HT1080 (cell line): ENCODE measurements at places on chromosomes 6 and 20.

DNA sequence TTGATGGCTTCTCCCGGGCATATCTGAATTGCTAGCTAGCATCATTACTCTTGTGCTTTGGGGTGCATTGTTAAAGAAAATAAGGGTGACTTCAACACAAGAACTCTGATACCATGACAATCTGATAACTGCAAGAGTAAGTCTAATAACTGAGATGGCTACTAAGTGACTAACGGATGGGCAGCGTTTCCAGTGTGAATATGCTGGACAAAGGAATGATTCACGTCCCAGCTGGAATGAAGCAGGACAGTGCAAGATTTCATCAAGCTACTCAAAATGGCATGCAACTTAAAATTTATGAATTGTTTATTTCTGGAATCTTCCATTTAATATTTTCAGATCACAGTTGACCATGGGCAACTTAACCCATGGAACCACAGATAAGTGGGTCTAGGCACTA, 31.7 kb downstream of the MOXD1 start:
- peak; percentile 67 for DNase-seq

DNA sequence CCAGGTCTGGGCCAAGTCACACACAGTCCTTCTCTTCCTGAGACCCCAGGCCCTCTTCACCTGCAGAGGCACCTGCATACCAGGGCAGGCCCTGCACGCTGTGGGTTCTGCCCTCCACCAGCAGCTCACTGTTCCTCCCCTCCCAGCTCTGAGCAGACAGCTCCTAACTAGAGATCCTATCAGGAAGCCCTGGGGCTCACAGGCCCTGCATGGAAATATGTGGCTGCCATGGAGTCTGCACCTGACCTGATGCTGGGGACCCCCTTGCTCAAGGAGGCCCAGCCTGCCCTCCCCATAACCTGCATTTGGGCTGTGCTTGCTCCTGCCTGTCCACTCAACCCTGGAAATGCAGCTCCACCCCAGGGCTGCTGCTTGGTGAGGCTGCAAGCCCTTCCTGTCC, 14.6 kb upstream of the HLA-G start:
- DNase-seq, result no peak

DNA sequence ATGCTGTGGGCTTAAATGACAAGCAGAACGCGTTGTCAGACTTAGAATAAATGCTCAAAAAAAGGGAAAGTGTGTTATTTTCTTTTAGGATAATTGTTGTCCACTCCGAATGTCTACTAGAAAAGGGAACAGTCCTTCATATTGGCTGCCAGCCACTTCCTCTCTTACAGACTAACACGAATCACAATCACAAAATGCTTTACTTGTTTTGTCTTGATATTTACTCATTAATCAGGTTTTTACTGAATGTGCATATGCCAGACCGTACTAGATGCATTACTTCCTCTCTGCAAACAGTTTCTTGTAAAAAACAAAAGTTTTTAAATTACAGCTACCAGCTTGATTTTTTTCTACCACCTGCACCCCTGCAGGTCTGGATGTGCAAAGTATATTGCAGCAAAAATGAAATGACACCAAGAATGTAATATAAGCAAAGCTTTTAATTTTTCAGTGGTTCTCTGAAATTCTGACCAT, 821 bp downstream of the DHX35 start:
- no peak for DNase-seq

DNA sequence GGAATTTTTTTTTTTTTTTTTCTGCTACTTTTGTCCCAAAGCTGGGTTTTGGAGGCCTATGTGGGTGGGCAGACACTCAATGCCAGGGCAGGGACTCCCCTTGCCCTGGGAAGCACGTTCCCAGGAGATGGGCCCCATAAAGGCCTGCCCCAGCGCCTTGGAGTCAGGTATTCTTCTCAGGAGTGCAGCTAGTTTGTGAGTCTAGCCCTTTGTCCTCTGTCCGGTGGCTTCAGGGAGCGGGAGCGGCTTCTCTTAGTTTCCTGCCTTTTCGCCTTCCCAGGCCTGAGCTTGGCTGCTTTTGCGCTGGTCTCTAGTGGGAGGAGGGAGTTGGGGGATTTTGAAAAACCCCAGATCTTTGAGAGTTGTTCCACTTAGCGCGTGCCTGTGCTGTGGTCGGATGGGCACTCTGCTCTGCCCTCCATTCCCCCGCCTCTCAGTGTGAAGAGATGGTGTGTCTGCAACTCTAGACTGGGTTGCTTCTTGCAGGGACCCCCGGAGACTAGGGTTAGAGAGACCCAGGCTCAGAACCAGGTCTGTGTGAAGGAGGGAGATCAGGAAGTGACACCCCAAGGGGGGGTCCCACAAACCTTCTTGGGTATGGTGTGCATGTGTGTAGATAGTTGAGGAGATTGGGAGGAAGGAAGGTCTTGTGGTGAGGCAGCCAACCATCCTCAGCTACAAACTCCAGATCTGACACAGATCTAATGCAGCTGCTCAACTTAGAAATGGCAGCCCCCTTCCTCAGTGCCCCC, 1.3 kb downstream of the PLCG1 start:
- no peak for DNase-seq

GRCh38 chr6:14023855-14024254, 93.7 kb upstream of the CD83 start:
- no peak for DNase-seq

DNA sequence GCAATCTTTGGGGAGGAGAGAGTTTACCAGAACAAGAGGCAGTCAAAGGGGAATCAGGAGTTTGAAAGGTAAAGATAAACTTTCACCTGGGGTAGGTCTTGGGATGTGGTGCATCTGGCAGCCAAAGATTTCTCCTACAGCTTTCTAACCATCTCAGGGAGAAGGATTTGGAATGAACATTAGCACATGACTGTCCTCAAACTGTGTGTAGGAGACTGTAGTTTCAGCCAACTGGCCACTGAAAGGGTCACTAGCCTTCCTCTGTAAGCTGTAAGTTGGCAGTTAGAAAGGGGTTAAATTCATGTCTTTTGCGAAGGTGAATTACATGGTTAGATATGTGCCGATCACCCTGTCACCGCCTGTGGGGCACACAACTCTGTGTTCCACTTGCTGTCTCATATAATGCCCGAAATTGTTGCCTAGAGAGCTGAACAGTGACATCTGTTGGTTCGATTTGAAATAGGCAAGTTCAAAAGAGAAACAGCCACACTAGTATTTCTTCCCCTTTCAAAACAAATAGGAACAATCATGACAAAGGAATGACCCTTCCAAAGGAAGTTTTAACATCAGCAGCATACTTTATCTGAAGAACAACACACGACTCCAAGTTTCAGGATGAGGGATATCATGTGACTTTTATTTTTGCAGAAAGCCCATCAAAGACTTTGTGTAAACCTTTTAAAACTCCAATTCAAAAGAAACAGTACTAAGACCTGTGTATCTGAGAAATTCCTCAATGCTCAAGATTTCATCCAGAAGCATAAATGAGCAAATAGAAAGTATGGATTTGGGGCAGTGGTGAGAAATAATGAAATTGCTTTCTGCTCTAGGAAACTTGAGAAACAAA, 1.1 kb upstream of the OPN5 start:
- DNase-seq, result peak; percentile 84

- no peak for DNase-seq
These were observed 20.8 kb upstream of the SLC22A7 start for GRCh38 chr6:43277306-43277642.

- no peak for DNase-seq
These were observed 190.4 kb downstream of the CDKAL1 start for GRCh38 chr6:20724443-20725190.

GRCh38 chr6:166285233-166285632, 23.0 kb downstream of the PRR18 start:
- no peak for DNase-seq

GRCh38 chr6:137666202-137666774, 172.1 kb upstream of the OLIG3 start:
- DNase-seq, result no peak

DNA sequence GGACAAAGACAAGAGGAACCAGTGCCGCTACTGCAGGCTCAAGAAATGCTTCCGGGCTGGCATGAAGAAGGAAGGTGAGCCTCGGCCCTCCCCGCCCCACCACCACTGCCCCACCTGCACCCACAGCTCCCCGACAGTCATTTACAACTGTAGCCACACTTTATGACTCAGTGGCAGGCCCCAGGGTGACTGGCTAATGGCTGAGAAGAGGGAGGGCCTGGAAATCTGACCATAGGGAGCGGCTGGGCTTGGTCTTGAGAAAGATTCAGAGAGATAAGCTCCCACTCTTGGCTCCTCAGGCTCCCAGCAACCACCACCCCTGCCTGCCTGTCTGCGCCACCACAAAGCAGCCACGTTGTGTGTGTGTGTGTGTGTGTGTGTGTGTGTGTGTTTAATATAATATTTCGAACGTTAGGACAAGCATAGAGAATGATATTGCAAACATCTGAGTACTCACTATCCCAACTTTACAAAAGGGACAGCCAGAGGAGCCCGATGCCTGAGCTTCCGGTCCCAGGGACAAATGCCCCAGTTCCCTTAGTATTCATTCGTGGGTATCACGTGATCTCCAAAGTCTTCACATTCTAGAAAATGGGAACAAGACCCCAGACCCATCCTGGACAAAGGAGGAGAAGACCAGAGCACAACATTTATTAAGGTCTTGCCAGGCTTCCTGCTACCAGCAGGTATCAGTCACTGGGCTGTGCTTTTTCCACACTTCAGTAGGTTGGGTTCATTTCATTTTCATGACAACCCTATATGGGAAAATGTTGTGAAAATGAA, 52.1 kb downstream of the HNF4A start:
- DNase-seq, result peak; percentile 66

- DNase-seq, result no peak
These were observed 731.6 kb upstream of the GJE1 start for GRCh38 chr6:141401168-141401567.

GRCh38 chr6:15244620-15245360, 1.1 kb upstream of the JARID2 start:
- peak; percentile 21 for DNase-seq

DNA sequence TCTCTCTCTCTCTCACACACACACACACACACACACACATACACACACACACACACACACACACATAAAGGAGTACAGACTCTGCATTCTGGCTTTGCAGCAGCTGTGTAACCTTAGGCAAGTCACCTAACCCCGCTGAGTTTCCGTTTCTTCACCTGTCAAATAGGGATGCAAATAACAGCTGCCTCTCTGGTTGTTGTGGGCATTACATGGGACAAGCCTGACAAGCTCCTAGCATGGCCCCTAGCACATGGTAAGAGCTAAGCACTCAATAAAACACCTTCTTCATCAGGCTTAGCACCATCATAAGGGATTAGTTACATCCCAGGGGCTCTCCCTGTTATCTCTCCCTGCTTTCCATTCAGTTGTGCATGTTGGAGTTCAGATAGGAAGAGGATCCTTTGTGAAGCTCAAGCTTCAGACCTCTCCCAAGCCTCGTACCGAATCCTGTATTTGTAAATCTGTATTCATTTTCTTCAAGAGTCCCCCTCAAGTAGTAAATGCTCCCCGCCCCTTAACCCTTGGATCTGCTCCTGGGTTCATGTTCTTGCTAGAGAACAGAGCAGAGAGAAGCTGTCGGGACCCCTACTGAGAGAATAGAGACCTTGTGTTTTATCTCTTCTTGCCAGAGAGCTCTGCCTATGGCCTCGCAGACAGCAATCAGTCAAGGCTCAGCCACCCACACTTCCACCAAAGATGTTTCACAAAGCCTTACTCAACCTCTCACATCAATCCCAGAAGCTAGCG, 2.2 kb downstream of the SLC13A3 start:
- no peak for DNase-seq

DNA sequence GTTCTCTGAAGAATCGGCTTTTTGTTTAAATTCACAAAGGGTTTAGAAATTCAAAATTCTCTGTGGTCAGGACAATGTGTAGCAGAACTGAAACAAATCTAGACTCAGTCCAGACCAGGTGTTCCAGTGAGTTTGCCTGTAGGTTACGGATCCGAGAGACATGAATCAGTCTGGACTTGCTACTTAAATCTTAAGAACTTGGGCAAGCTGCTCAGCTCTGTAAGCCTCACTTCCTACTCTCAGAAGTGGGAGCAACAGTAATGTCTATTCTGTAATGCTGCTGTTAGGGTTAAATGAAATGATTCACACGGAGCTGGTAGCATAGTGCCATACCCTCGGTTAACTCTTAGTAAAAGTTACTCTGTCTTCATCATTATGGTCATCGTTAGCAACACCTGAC, 37.7 kb downstream of the HECA start:
- no peak for DNase-seq

DNA sequence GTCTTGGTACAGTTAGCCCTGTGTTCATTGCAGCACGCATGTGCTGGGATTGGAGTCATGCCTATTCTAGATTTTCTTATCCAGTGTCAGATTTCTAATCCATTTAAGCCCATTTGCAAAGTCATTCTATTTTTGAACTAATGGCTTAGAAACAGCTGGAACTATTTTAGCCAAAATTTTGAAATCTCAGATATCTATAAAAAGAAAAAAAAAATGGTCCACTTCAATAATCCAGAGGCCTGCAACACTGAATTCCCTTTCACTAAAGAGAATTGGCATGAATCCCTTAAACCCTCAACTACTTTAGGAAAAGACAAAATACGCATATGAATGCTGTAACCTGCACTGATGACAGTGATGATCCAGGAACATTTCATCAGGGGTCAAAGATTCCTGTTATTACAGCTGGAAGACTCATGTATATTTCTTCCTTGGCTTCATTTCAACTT, 1.5 kb downstream of the COL21A1 start:
- DNase-seq, result no peak

DNA sequence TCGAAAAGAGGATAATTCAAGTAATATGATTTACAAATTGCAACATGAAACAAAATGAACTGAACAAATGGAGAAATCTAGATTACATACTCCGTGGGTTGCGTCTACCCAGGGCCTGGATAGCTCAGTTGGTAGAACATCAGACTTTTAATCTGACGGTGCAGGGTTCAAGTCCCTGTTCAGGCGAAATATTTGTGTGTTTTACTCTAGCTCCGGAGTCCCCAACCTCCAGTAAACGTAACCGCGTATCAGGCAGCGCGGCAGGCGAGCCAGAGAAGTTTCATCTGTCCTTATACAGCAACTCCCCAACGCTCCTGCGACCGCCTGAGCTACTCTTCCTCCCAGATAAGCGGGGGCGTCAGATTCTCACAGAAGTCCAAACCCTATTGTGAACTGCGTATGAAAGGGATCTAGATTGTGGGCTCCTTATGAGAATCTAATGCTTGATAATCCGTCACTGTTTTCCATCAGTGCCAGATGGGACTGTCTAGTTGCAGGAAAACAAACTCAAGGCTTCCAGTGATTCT, 176.1 kb downstream of the TRIM27 start:
- DNase-seq, result peak; percentile 97

DNA sequence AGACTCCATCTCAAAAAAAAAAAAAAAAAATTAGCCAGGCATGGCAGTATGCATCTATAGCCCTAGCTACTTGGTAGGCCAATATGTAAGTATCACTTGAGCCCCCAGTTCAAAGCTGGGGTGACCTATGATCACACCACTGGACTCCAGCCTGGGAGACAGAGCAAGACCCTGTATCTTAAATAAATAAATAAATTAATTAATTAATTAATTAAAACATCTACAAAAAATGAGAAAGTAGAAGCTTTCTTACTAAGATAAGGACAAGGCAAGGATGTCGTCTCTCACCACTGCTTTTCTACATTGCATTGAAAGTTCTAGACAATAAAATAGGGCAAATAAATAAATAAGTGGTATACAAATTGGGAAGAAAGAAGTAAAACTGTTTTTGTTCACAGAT, 134.3 kb upstream of the CARMIL1 start:
- no peak for DNase-seq
